NCI-H1105 (cell line): ENCODE measurements at places on chromosomes 1 and 21.
A peak's percentile ranks its signal among the peaks of the same experiment; 100 is the strongest.

DNA sequence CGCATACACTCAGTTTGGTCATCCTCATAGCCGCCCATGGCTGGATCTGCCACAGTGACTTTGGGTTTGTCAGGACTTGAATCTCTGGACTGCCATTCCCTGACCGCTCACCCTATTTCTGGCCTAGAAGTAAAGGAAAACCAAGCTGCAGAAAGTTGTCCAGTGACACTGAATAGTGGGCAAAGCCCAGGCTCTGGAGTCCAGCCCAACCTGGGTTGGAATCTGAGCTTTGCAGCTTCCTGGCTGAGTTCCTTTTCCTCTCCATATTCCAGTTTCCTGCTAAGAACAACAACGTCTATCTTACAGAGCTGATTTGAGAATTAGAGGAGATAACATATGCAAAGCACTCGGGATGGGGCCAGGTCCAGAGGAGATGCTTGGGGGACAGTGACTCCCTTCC lies 15.6 kb upstream of the EIF4G3 start:
- DNase-seq, result no peak

- DNase-seq, result no peak
Measured at GRCh38 chr21:15421441-15421881, 308.3 kb upstream of the USP25 start.

DNA sequence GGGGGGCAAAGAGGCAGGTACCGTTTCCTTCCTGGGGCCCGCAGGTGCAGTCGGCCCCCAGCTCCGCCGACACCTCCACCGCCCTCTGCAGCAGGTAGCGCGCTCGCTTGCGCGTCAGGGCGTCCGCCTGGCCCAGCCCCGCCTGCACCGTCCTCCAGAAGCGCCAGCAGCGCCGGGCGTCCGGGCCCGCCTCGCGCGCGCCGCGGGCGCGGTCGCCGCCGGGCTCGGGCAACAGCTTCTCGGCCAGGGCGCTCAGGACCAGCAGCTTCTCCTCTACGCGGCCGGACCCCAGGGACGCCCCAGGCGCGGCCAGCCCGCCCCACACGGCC lies 863 bp downstream of the TARBP1 start:
- peak; percentile 43 for DNase-seq

GRCh38 chr1:109091078-109091838 lies 694 bp downstream of the TMEM167B start:
- DNase-seq, result no peak

DNA sequence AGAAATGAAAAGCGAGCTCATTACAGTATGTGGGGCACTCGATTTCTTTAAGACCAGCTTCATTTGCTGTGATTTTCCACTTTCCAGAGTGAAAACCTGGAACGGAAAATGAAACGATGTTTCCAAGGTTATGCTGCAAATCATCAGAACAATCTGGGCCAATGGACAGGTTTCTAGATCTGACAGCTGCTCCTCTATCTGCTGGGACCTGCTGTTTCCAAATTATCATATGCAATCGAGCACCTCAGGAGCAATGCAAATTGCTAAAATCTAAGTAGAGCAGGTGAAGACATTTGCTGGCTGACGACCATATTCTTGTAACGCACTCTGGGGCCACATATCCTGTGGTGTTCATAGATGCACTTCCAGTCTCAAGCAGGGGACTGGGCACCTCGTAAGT lies 39.7 kb upstream of the TIAM1 start:
- no peak for DNase-seq

GRCh38 chr1:71817028-71817427 lies 465.3 kb downstream of the NEGR1 start:
- DNase-seq, result no peak

GRCh38 chr1:216175714-216176113 lies 247.5 kb downstream of the USH2A start:
- no peak for DNase-seq

DNA sequence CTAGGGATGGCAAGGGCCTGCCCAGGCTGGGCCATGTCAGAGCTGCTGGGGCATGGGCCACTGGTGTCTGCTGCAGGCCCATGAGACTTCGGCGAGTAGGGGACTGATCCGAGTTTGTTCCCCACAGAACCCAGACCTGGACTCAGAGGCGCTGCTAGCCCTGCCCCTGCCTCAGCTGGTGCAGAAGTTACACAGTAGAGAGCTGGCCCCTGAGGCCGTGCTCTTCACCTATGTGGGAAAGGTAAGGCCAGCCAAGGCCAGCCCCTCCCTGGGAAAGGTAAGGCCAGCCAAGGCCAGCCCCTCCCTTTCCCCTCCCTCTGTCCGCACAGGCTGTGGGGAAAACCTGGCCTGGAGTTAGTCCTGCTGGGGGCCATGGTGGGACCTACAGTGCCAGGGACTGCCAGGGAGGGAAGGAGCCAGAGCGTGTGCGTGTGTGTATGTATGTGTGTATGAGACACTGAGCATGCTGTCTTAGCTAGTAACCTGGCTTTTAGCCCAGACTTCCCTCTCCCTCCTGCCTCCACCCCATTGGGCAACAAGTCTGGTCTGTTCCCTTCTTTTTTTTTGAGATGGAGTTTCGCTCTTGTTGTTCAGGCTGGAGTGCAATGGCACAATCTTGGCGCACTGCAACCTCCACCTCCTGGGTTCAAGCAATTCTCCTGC lies 8.0 kb downstream of the FAAH start:
- DNase-seq, result peak; percentile 84

DNA sequence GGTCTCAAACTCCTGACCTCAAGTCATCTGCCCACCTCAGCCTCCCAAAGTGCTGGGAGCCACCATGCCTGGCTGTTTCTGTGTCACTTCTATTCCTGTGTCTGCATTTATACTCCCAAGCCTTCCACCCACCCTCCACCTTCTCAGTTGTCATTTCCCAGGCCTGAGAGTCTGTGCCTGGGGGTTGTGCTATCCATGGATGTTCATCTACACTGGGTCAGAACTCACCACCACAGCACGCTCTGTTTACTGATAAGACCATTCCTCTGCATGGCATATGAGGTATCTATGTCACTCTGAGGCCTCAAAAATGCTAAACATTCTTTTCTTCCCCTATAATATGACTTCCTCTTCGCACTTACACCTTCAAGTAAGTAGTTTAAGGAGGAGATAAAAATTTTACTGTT lies 6.1 kb downstream of the NENF start:
- no peak for DNase-seq

GRCh38 chr1:55932402-55932801 lies 647.0 kb downstream of the PLPP3 start:
- no peak for DNase-seq

DNA sequence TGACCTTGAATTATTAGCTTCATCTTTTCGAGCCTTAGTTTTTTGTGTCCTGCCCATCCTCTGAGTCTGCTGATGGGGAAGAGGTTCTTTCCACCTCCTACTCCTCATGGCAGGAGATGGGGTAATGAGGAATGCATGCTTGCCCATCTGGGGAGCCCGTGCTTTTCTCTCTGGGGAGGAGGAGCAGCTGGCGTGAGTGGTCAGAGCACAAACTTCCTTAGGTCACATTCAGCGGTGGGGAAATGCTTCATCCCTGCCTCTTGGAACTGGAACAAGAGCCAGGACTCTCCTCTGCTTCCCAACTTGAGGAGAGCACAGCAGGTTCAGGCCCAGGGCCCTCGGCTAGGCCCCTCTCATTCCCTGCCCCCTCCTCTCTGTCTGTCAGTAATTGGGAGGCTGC lies 155.0 kb downstream of the PCNX2 start:
- no peak for DNase-seq

GRCh38 chr21:38356883-38357625 lies 100.3 kb downstream of the KCNJ15 start:
- DNase-seq, result no peak

GRCh38 chr1:91806769-91807700 lies 78.9 kb downstream of the TGFBR3 start:
- DNase-seq, result no peak

- no peak for DNase-seq
Measured at GRCh38 chr1:90711696-90712095, 5.4 kb downstream of the BARHL2 start.

DNA sequence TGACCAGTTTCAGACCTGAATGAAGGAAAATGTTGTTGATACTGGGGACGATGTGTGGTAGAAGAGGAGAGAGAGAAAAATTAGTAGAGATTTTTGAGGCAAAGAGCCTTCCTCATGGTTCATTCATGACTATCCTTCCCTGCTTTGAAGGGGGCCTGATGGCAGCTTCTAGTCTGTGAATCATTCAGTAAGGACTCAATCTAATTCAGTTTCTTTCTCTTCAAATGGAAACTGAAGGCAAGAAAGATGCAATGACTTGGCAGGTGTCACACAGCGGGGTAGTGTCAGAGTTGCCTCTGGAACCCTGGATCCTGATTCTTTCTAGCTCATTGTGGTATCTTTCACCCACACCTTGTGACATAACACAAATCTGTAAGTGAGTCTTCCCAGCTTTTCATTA lies 14.9 kb upstream of the CD5L start:
- no peak for DNase-seq

- DNase-seq, result peak; percentile 66
Measured at GRCh38 chr1:119870917-119871596, 25.3 kb downstream of the ADAM30 start.

GRCh38 chr1:116325104-116325503 lies 47.9 kb upstream of the ATP1A1 start:
- DNase-seq, result no peak

DNA sequence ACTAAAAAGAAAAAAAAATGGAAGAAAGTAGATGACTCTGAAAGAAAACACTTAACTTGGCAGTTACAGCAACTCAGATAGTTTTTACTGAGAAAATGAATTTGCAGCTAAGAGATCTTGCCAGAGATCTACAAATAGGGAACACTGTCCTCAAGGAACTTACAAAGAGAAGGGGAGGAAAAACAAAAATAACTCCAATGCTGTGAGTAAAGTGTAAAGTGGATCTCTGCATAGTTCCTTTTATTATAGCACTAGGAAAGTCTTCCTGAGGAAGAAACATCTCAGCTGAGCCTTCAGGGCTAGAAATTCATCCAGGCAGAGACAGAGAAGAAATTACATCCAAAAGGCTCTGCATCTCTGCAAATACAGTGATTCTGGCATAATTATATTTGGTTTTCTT lies 3.9 kb downstream of the CD1B start:
- no peak for DNase-seq

DNA sequence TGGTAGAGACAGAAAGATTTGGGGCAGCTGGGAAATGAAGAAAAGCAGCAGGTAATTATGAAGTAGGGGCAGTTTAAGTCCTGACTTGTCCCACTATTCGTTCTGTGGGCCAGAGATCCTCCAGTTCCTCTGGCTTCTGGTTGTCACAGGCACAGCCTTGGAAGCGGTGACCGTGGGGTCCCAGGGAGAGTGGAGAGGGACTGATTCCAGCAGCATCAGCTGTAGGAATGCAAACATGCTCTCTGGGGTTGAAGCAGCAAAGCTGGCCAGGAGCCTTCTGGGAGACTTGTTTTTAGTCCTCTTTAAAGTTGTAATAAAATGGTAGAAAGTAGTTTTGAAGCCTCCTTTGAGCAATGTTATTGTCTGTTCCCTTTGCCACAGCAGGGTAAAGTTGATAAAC lies 488.0 kb downstream of the LMO4 start:
- no peak for DNase-seq

- DNase-seq, result no peak
Measured at GRCh38 chr1:15039901-15040300, 113.6 kb upstream of the TMEM51 start.
